Articular chondrocyte of knee joint (primary cell): ENCODE measurements at places on chromosomes 3 and 15. TPM values are rescaled to one million over a fixed set of nuclear protein-coding genes. Genes with fewer than 3 reads are reported as not detected.

Gene COL6A5
- total RNA-seq, result not detected in 2 replicates

Gene GPR156
- 1.2 and 1.5 TPM in 2 replicates for total RNA-seq

Gene SEMA5B
- total RNA-seq, result 0.13 and 0.32 TPM in 2 replicates

Gene POPDC2
- 0.65 and 1.3 TPM in 2 replicates for total RNA-seq

Gene GOLGA8T
- not detected in 2 replicates for total RNA-seq

Gene SI
- total RNA-seq, result not detected in 2 replicates

Gene NDUFB5
- 142 and 145 TPM in 2 replicates for total RNA-seq

Gene B2M
- total RNA-seq, result 1,905 and 4,425 TPM in 2 replicates

Gene GPR160
- 0.26 and 0.65 TPM in 2 replicates for total RNA-seq

Gene C3orf49
- total RNA-seq, result not detected in 2 replicates

Gene CELSR3
- total RNA-seq, result 1.3 and 1.4 TPM in 2 replicates

Gene RBP2
- not detected in 2 replicates for total RNA-seq

Gene TNFAIP8L3
- total RNA-seq, result 3.0 and 5.9 TPM in 2 replicates

Gene RARB
- total RNA-seq, result 12.0 and 13.4 TPM in 2 replicates

Gene C3orf22
- total RNA-seq, result not detected in 2 replicates

Gene GPR62
- total RNA-seq, result 0.11 and 0.13 TPM in 2 replicates

Gene EBLN2
- total RNA-seq, result 6.7 and 6.8 TPM in 2 replicates

Gene RAP2B
- total RNA-seq, result 17.1 and 33.6 TPM in 2 replicates

Gene CDHR4
- total RNA-seq, result 0.13 TPM in 1 of 2 replicates, not detected in the other

Gene EPHB1
- total RNA-seq, result 0.52 and 0.54 TPM in 2 replicates

Gene LRRC31
- not detected in 2 replicates for total RNA-seq

Gene PLA2G4E
- not detected in 2 replicates for total RNA-seq

Gene RAB27A
- 17.4 and 18.2 TPM in 2 replicates for total RNA-seq

Gene DGKG
- total RNA-seq, result 7.0 and 7.3 TPM in 2 replicates

Gene GATM
- total RNA-seq, result 0.39 and 0.76 TPM in 2 replicates

Gene ISLR
- total RNA-seq, result 250 and 302 TPM in 2 replicates
